Astrocyte of the spinal cord (primary cell): ENCODE measurements at places on chromosomes 5 and 9.
A peak's percentile ranks its signal among the peaks of the same experiment; 100 is the strongest.

DNA sequence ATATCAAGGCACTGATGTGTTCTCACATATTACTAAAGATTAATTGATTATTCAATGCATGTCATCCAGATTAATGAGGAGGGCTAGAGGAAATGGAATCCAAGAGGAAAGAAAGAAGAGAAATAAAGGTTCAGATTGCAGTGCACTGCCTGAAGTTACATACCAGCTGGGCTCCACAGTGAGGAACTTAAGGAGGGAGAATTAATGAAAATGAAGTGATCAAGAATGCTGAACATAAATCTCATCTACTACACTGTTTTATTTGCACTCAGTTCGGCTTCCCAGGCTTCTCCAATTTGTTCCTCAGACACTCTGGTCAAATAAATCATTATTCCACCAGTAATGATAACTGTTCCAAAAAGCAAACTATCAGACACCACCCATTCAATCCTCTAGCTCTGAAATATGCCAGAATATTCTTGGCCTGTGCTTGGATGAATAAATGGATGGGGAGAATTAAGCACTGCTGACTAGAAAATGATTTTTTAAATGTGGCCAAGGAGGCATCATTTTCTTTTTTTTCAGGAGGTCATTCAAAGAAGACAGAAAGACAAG is 88.6 kb upstream of the FBN2 start:
- DNase-seq = no peak

- DNase-seq = no peak
Measured at GRCh38 chr5:55470282-55470681, 64.5 kb downstream of the PLPP1 start.

GRCh38 chr9:17004500-17004899 is 130.3 kb upstream of the CNTLN start:
- peak; percentile 27 for DNase-seq

DNA sequence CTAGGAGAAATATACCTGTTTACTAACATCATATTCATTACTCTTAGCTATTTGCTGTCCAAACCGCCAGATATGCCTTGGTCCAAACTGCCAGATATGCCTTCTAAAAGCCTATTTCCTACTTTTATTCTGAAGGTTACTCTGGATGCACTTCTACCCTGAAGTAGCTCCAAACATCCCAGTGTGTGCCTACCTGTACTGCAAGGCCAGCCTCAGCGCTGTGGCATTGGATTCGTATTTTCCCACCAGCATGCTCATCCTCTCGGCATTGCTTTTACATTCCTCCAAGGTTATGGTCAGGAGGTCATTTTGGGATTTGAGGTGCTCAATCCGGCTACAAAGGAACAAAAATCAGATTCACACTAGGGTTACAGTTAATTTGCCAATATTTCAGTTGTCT is 94.3 kb downstream of the DCP2 start:
- no peak for DNase-seq

DNA sequence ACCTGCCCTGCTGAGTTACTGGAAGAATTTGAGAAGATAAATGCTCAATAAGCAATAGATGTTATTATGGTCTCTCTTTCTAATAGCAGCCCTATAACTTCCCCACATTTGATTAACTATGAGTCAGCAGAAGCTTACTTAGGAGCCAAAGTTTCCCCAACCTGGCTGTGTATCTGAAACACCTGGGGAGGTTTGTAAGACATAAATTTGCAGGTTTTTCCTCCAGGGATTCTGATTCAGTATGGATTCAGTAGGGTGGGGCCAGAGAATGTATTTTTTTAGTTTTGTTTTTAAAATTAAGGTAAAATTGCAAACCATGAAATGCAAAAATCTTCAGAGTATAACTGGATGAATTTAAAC is 44.9 kb upstream of the GNPDA1 start:
- no peak for DNase-seq

- no peak for DNase-seq
Measured at GRCh38 chr5:142412581-142412980, 87.8 kb upstream of the SPRY4 start.

- DNase-seq = no peak
Measured at GRCh38 chr9:69018737-69019136, 4.8 kb upstream of the PRKACG start.

DNA sequence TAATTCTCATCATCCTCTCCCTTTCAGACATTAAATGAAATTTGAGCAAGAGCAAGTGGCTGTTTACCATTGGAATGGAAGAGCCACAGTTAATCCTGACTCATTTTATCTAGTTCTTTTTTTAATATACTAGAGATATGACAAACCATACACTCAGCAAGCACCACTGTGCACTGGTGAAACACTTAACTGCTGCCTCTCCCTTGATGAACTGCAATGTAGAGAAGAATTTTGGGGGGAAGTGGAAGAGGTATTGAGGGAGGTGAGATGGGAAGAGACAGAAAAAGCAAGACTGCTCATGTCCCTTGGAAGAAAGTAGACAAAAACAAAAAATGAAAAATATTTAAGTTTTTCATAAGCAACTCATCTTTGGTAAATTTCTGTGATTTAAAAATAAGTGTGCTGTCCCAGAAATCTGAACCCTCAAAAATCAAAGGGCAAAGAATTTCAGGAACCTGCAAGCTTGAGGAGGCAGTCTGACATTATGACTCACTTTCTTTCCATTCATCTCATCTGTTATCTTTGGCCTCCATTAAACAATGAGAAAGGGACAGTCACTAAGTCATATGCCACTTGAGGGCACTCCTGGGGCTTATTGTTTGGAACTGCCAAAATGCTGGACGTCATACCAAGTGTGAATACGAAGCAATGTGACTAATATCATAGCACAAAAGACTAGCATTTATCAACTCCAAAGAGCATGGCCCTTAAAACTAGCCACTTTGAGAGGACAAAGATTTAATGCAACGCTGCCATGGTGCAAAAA is 566.8 kb upstream of the DMAC1 start:
- DNase-seq = peak; percentile 75

DNA sequence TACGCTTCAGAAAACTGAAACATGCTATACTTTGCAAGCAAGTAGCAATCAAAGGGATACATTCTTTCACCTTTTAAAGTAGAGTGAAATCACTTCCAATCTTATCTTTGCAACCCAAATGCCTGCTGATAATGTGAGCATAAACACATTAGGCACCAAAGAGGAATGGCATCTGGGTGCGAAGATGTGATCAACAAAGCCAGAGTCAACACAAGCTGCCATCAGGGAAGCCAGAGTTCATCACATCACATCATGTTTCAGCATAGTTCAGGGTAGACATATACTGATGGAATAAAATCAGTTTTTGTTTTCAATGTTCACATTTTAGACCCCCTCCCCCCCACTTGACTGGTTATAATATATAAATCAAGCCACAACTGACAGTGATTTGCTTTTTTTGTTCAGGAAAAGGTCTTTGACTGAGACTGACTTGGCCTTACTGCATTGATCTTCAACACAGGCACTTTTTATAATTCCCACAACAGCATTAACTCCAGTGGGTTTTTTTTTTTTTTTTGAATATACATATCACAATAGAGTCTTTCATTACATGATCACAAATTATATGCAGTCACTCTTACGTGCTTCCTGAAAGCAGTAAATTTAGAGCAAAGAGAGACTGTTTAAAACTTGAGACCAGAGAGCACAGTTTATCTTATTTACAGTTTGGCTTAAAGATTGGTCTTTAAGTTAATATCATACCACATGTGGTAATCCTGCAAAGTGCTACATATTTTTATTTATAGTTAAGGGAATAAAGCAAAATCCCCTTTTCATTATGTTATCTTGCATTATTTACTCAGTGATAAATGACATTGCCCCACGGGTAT is 20.3 kb downstream of the AOPEP start:
- no peak for DNase-seq

DNA sequence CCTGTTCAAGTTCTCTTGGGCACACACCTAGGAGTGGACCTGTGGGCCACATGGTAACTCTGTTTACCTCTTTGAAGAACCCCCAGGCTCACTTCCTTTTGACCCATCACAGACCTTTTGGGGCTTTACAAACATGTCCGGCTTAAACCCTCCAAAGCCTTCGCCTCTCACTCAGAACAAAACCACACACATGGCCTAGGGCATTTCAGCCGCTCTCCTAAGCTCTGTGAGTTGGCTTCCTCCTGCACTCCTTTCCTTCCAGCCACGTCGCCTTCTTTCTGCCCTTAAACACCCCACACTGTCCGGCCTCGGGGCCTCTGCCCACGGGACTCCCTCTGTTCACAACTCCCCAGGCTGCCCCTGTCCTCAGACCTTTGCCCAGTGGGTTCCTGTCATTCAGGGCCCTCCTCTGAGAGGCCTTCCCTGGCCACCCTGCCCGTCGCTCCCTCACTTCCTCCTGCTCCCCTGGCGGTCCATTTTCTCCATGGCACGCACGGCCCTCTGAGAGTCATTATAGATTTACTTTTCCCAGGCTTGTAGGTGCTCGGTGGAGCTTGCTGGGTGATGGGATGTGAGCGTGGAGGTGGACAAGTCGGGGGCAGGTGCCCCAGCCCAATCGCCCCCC is 1.9 kb downstream of the DOK3 start:
- DNase-seq = no peak

GRCh38 chr5:93717162-93717561 is 24.2 kb downstream of the POU5F2 start:
- DNase-seq = peak; percentile 71

GRCh38 chr9:125986966-125987365 is 239.8 kb downstream of the PBX3 start:
- DNase-seq = no peak

DNA sequence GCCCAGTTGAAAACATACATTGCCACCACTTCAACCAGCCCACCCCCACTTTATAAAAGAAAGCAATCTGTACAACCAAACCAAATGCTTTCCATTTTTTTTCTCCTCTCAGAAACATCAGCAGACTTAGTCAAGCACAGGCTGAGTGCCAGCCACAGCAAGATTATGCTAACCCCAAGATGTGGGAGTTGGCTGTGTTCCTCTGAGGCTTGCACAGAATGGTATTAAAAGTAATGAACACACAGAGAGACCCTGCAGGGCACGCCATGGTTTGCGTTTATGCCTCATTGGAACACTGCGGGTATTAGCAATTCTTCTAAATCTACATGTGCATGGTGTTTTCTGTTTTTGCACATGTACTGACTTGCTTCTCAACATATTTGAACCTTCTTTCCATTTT is 419.9 kb upstream of the GRAMD2B start:
- peak; percentile 98 for DNase-seq

DNA sequence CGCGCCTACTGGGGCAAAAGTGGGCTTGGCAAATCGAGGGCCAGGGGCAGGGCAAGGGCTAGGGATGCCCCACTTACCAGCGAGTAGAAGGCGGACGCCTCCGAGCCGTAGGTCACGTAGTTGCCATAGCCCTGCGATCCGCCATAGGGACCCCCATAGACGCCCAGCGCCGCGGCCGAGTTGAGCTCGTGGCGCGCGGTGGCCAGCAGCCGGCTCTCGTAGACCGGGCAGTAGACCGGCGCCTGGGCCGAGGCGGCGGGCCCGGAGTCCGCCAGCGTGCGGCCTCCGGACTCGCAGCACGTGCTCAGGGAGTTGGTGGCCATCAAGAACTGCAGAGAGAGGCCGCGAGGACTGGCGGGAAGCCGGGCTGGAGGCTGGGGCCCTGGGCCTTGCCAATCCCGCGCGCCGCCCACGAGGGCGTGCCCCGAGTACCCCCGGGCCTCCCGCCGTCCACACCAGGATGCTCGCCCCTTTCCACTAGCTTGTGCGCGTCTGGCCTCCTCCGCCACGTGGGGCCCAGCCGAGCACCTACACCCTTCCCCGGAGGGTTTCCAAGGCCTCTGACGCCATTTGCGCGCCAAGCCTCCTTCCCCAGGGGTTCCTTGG is 891 bp downstream of the IRX4 start:
- no peak for DNase-seq

GRCh38 chr5:79886456-79886855 is 104.6 kb downstream of the MTX3 start:
- no peak for DNase-seq

DNA sequence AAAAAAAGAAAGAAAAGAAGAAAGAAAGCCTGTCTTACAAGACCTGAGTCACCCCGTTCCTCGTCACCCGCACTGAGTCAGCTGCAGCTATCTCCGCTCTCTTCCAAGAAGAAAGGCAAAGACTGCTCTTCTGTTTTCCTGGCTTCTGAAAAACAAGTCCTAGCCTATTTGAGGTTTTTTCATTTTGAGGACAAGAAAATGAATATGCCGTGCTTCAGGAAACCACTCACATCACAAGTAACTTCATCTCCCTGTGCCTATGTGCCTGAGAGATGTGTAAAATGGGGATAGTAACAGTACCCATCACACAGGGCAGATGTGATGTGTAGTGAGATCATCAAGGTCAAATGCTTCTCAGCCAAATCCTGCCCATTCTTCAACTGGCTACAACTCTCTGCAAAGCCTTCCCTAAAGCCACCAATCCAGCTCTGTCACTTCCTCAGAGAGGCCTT is 78.4 kb downstream of the GLDC start:
- DNase-seq = peak; percentile 98

- no peak for DNase-seq
Measured at GRCh38 chr5:59764361-59764760, 129.2 kb downstream of the PDE4D start.

DNA sequence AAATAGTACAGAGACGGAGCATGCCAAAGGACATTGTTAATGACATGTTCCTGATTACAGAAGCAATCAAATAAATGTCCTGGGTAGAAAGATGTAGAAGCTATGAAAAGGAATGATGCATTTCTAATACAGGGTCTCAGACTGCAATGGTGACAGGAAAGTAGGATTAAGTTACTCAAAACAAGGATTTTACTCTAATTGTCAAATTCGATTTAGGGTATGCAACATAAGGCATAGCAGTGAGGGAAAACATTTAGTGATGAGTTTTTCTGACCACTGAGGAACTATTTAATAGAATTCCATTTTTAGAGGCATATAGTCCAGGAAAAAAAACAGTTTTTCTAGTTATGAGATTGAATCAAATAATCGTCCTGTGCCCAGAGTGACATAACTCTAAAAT is 715.1 kb upstream of the ACO1 start:
- no peak for DNase-seq

DNA sequence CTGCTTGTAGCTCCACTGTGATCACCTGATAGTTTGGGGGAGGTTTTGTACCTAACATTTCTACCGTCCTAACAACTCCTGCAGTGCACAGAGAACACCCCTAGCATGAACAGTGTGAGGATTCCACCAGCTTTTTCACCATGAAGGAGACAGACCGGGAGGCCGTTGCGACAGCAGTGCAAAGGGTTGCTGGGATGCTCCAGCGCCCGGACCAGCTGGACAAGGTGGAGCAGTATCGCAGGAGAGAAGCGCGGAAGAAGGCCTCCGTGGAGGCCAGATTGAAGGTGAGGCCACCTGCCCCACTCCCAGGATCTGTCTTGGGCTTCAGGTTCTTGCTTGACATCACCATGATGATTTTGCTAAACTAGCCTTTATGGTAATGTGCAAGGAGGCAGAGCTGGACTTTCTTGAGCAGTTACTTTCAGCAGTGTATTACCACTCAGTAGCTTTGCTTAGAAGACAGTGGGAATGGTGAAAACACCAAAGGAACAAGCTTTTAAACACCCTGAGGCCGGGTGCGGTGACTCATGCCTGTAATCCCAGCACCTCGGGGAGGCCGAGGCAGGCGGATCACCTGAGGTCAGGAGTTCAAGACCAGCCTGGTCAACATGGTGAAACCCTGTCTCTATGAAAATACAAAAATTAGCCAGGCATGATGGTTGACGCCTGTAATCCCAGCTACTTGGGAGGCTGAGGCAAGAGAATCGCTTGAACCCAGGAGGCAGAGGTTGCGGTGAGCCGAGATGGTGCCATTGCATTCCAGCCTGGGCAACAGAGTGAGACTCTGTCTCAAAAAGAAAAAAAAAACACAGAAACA is 3.3 kb downstream of the EXOC3 start:
- no peak for DNase-seq

- no peak for DNase-seq
Measured at GRCh38 chr9:32706004-32706724, 70.7 kb upstream of the TAF1L start.

- DNase-seq = no peak
Measured at GRCh38 chr9:114652776-114653555, 4.6 kb downstream of the TEX53 start.
